MV-4-11 (cell line): ENCODE measurements at places on chromosomes 5 and 9.

DNA sequence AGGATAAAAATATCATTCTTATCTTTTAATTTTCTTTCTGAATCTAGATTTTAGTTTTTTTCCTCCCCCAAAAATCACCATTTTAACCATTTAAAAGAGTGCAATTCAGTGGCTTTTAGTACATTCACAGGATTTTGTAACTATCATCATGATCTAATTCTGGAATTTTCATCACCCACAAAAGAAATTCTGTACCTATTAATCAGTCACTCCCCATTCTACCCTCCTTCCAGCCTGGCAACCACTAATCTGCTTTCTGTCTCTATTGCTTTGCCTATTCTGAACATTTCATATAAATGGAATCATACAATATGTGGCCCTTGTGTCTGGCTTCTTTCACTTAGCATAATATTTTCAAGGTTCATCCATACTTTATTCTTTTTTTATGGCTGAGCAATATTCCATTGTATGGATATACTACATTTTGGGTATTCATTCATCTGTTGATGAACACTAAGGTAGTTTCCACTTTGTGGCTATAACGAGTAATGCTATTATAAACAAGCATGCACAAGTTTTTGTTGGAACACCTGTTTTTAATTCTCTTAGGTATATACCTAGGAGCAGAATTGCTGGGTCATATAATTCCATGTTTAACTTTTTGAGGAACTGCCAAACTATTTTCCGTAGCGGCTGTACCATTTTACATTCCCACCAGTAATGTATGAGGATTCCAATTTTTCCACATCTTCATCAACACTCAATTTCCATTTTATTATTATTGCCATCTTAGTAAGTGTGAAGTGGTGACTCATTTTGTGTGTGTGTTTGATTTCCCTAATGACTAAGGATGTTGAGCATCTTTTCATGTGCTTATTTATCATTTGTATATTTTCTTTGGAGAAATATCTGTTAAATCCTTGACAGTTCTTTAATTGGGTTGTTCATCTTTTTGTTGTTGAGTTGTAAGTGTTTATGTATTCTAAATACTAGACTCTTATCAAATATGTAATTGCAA, 340.3 kb downstream of the CWC27 start:
- DNase-seq: no peak

DNA sequence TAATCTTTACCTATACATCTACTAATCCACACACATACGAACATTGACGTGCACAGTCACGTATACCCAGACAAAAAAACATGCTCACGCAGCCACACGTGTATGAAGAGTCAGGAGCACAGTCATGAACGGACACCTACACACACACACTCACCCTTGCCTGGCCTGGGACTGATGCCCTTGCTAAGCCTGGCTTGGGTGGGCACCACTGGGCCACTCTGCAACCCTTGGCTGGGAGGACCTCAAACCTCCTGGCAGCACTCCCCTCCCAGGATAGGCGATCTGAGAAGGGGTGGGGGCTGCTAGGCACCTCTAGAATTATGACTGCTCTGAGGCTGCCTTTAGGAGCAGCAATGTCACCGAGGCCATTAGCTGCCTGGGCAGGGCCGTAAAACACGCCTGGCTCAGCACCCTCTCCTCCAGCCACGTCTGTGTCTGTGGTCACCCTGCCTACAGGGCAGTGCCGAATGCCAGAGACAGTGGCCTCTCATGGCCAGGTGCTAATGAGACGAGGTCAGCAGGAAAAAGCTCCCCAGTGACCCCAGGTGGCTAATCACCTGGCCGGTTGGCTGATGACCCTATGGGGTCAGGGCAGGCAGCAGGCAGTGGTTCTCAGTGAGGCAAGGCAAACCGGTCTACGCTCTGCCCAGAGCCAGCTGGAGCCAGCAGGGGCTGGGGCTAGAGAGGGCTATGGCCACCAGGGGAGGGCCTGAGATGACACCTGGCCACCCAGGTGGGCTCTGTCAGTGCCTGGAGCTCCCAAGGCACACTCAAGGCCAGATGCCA, 33.7 kb upstream of the MVB12B start:
- DNase-seq: no peak

DNA sequence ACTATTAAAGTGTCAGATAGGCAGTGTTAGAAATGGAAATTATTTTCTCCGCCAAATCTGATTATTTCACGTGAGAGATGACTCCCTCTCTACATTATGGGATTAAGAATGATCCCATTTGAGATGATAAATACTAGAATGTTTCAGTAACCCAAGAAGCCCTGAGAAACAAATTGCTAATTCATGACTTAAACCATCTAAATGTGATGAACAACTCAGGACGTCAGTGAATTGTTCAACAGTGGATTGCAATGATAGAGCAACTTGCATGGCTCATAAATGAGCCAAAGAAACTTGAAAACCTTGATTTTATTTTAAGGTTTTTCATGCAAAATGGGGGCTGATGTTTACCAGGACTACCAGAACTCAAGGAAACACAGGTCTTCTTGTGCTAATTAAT, 350.5 kb upstream of the WWC1 start:
- no peak for DNase-seq

DNA sequence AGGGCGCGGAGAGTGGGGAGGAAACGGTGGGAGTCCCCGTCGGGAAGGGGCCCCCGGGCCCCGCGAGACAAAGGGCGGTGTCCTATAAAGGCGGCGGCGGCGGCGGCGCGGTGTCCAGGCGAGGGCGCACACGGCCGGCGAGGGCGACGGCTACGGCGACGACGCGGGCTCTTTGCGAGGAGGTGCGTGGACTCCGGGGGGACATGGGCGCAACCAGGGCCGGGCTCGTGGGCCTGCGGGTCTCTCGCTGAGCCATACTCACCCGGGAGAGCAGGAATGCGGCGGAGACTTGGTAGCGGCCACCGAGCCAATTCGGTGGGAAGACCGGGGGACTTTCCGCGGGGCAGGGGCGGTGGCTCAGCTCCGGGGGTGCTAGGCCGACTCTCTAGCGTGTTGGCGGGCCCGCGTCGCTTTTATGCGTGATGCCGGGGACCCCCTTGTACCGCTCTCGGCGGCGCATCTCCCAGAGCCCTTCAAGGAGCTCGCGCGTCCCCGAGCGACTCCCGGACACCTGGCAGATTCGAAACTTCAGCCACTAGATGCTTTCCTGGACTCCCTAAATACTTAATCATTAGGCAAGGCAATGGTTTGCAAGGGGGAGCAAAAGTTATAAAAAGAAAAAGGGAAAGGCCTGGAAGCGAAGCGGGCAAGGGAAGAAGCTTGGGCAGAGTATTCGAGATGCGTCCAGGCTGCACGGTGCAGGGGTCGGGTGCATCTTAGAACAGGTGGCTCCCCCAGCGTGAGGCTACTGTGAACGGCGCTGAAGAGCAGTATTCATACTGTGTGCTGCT, 5.9 kb upstream of the TAL2 start:
- no peak for DNase-seq

GRCh38 chr5:170186856-170187255, 45.9 kb upstream of the C5orf58 start:
- DNase-seq: no peak

GRCh38 chr9:76866689-76867088, 39.2 kb downstream of the PRUNE2 start:
- DNase-seq: no peak

GRCh38 chr9:36640771-36641381, 68.2 kb downstream of the MELK start:
- no peak for DNase-seq

GRCh38 chr5:24110004-24110615, 534.7 kb downstream of the CDH10 start:
- DNase-seq: peak; percentile 37

GRCh38 chr9:123522251-123522650, 166.3 kb downstream of the CRB2 start:
- no peak for DNase-seq

GRCh38 chr5:8521991-8522390, 653.0 kb downstream of the MTRR start:
- no peak for DNase-seq

GRCh38 chr5:66660396-66660795, 64.2 kb downstream of the MAST4 start:
- no peak for DNase-seq

DNA sequence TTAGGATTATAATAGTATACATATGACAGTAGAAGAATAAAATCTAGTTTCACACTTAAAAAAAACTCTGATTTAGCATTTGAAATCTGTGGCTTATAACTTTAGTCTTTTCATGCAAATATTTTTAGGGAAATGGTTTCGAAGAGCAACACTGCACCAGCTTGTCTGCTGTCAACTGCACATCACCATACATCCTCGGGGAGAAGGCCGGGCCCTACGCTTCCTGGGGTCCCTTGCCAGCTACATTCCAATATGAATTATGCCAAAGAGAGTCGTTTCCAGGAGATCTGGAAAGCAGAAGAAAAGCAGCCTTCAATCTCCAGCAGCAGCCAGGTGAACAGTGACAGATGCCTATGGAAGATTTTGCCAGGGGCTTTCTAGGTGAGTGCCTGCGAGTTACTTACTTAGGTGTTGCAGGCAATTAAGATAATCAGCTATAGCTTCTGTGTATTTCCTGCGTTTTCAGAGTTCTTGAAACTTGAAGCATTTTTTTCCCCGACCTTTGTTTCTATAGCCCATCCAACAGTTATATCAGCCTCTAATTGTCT, 166.8 kb downstream of the TRPM3 start:
- DNase-seq: no peak

- DNase-seq: peak; percentile 2
Measured at GRCh38 chr5:87127426-87127825, 140.3 kb upstream of the RASA1 start.

DNA sequence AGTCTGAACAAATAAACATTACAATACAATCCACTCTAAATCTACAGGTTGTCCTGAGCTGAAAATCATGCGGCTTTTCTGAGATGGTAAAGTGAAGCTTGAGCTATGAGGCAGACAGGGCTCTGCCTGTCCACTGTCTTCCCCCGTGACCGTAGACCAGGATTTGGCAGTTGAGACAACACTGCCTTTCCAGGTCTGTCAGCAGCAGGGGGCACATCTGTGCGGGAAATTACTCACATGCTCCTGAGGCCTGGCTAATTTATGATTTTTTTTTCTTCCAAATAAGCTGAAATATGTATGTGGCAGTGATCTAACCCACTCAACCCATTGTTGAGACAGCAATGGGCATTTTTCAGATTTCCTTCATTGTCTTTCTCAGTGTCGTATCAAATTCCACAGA, 307.9 kb downstream of the FBXL7 start:
- no peak for DNase-seq

DNA sequence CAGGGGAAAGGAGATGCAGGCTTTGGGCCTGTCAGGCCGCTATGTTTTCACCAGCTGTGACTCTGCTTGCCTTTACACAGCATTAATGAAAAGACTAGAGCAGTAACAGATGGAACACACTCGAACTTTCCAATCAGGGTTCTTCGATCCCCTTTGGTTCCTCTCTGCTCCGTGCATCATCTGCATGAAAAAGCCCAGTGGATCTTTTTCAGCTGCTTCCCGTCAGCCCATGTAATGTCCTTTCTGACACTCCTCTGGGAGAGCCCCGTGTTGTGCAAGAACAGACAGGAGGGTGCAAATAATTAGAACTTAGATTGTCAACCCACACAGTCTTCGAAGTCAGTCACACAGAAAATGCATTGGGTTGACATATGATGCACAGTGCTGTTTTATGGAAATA, 448.9 kb upstream of the ZNF462 start:
- no peak for DNase-seq

DNA sequence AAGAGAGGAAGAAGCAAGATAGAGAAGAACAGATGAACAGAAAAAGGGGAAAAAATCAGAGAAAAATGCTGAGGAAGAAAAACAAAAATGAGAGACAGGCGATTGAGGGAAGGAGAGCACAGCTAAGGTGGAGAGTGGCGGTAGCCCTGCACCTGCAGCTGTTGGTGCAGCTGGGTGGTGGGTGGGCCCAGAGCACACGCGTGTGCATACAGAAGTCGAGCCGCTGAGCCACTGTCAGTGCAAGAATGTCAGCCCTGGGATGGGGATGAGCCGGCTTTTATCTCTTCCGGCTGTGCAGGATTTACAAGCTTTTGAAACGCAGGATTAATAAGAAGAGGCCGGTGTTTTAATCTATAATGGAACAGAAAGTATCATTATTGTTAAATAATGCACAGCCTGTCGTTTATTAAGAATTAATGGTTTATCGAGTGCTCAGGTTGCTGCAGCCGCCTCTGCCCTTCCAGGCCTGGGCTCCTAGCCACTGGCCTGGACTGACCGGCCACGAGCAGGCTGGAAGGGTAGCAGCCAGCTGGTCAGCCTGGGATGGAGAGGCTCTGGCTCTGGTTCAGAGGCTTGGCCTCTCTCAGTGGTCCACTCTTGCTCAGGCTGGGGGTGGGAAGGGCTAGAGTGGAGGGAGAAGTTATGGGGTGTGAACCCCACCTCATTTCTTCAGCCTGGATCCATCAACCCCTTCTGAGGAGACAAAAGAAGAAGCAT, 68.7 kb downstream of the PCDH1 start:
- no peak for DNase-seq

GRCh38 chr5:76331126-76331525, 72.0 kb upstream of the IQGAP2 start:
- no peak for DNase-seq

- DNase-seq: no peak
Measured at GRCh38 chr5:174675916-174676315, 48.5 kb upstream of the MSX2 start.
